ENCODE measurements at places on chromosomes 16 and 17.

DNA sequence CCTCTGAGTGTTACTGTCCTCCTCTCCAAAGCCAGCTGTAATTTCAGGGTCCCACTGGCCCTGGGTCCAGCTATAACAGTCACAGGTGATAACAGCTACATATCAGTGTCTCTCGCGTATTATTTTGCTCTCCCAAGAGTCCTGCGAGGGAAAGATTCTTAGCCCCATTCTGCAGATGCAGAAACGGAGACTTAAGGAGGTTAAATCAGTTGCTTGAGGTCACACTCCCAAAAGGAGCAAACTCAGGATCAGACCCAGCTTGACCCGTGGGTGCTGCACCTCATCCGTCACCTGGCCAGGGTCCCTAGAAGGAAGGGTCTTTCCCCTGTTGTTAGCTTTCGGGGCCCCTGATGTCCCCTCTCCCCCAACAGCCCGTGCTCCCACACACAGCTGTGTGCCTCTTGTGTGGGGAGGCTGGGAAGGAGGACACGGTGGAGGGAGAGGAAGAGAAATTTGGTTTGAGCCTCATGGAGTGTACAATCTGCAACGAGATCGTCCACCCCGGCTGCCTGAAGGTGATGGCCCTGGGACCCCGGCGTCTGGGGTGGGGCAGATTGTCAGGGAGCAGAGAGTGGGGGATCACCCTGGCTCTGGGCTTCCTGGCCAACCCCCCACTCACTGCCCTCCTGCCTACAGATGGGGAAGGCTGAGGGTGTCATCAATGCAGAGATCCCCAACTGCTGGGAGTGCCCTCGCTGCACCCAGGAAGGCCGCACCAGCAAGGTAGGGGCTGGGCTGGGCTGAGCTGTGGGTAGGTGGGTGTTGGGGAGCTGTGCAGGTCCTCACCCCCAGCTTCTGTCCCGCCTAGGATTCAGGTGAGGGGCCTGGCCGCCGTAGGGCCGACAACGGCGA lies 3.8 kb downstream of the FBXL19 start:
- no peak for DNase-seq

DNA sequence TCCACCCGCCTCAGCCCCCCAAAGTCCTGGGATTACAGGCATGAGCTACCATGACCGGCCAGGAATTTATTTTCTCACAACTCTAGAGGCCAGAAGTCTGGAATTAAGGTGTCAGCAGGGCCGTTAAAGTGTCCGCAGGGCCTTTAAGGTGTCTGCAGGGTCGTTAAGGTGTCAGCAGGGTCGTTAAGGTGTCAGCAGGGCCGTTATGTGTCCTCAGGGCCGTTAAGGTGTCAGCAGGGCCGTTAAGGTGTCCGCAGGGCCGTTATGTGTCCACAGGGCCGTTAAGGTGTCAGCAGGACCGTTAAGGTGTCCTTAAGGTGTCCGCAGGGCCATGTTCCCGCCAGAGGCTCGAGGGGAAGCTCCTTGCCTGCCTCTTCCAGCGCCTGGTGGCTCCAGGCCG lies 125.2 kb downstream of the RAP1GAP2 start:
- DNase-seq: no peak

DNA sequence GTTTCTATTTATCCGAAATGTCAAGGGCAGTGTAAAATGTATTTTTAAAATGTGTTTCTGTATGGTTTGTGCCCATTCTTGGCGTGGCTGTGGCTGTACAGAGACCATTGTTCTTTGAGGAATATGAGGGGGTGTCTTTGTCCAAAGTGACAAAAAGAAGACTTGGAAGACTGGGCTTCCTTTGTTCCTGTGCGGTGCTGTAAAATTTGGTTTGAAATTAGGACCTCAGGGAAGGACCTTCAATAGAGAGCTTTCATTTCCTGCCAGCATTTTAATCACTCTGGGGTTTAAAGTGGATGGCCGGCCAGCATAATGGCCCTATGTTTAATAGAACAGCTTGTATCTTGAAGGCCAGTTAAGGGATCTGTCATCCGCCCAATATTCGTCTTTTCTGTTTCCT lies 190.1 kb upstream of the TBX2 start:
- no peak for DNase-seq

GRCh38 chr17:40872416-40872815 lies 5.4 kb upstream of the KRT12 start:
- DNase-seq: no peak

DNA sequence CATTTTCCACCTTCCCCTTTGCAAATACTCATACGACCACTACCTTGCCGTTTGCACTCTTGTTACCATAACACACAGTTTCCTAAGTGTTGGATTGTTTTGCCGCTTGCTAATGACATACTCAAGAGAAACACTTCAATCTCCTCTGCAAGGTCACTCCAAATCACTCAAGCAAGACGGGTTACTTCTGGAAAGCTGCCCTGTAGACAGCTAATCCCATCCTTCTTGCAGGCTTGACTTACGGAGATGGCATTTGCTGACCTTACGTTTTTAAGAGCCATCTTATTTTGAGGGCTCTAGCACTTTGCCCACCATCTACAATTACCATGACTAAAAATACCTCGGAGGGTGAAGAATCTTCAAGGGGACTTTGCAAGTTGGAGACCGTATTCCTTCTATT lies 46.2 kb downstream of the MYH3 start:
- DNase-seq: no peak

- no peak for DNase-seq
Observed at GRCh38 chr16:4529085-4530060, 9.2 kb downstream of the CDIP1 start.
